ENCODE measurements at places on chromosomes 5 and 9.

GRCh38 chr5:62938927-62939326 is 360.3 kb downstream of the LRRC70 start:
- DNase-seq, result no peak

- DNase-seq, result no peak
Observed at GRCh38 chr9:137761793-137762192, 115.8 kb upstream of the CACNA1B start.

GRCh38 chr5:6302684-6303083 is 75.7 kb downstream of the MED10 start:
- no peak for DNase-seq

GRCh38 chr5:175328176-175328575 is 115.8 kb downstream of the DRD1 start:
- DNase-seq, result no peak

DNA sequence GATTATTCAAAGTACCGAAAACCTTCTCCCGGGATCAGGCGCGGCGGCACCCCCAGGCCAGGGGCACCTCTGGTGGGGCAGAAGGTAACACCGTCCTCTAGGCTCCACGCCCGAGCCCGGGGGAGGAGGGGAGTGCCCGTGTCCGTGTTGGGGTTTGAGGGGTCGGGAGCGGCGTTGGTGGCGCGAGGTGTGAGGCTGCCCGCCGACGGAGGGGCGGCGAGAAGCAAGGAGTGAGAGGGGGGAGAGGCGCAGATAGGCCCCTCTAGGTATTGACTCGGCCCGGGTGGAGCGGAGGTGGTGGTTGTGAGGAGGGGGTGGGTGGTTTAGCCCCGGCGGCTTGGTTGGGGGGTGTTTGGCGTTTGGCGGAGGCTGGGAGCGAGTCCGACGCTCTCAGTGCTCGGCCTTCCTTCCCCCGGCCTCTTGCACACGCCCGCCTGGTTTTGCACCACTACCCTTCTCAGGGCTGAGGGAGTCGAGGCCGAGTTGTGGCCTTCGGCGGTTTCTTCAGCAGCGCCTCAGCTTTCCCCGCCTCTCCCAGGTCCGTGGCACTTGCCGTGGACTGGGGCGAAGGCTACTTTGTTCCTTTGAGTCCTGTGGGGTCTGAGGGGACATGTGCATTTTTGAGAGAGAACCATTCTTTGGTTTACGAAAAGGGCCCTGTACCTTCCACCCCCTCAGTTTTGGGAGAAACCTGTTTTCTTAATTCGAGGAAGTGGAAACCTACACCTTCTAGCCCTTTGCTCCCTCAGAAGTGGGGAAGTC is 450 bp downstream of the GPBP1 start:
- peak; percentile 35 for DNase-seq

- DNase-seq, result peak; percentile 32
Observed at GRCh38 chr9:35732800-35733541, 505 bp downstream of the CREB3 start.

DNA sequence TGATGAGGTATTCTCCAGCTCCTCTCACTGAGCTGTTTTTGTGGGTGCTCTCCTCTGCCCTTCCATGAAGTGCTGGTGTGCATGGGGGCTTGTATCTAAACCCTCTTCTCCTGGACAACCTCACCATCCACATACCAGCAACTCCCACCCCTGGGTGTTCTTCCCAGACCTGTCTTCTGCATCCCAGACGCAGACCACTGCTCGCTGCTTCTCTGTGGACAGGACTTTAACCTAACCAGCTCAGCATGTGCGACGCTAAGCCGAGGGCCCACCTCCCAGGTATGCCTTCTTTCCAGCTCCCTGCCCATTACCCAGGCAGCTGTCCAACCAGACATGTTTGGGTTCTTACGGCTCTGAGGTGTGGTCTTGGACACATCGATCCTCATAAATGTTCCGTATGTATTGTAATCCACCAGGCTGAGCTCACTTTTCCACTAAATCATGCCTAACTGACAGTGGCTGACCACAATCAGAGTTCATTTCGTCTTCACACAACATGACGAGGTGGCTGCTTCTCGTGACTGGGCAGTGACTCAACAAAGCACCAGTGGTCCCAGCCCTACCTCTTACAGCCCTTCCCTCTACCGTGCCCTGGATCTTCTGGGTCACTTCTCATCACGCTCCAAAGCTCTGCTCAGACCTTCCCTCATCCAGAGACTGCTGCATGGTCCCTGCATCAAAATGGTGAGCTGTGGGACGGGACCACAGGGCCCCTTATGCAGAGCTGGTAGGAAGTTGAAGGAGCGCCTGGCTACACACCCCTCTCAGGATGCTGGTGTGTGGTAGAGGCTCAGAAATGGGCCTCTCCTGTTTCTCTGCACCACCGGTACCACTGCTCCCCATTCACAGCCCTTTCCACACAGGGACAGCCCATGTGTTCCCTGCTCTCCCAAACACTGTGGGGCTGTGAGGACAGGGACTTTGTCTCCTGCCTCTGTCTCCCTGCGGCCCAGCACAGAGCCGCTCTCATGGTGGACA is 9.6 kb upstream of the PTGES2 start:
- DNase-seq, result no peak

GRCh38 chr9:37449862-37450632 is 15.2 kb downstream of the ZBTB5 start:
- no peak for DNase-seq

DNA sequence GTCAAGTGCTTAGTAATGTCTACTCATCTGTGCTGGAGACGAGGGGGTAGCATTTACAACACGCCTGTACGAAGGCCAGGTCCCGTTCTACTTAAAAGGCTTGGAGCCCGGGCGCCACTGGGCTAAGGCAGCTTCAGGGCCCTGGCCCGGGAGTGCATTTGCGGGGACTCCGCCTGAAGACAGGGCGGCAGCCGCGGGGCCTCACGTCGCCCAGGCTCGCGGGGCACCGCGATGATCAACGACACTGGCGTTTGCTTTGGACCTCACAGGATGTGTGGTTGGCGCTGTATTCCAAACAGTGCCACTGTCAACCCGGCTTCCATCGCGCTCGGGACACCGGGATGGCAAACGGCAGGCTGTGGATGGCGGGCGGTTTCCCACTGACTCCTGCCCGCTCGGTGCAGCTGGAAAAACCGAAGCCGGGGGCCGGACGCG is 1.1 kb upstream of the TENT4A start:
- peak; percentile 52 for DNase-seq

GRCh38 chr5:21391506-21391905 is 1403.5 kb upstream of the CDH18 start:
- no peak for DNase-seq

DNA sequence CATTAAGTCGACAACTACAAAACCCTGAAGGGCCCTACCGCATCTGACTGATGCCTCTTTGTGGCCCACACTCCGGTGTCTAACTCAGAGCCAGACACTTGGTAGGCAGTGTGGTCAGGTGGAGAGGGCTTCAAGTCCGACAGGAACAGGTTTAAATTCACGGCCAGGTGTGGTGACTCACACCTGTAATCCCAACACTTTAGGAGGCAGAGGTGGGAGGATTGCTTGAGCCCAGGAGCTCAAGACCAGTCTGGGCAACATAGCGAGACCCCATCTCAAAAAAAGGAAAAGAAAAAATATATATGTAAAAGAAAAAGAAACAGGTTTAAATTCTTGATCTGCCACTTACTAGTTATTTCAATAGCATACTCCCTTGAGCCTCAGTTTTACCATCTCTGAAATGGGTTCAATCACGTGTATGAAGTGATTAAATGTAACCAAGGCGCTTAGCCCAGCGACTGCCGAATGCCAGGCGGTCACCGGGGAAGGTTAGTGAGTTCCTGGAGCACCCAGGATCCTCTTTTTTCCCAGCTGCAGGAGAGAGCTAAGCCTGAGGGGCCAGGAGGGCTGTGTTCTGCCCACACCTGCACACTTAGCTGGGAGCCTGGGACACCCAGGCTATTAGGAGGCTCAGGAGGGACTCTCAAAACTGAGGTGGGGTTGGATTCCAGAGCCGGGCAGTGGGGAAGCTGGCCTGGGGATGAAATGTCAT is 943 bp downstream of the CLTB start:
- no peak for DNase-seq
